ENCODE measurements at places on chromosomes 5 and 9. TPM values are rescaled to one million over a fixed set of nuclear protein-coding genes. Genes with fewer than 3 reads are reported as not detected.

DNA sequence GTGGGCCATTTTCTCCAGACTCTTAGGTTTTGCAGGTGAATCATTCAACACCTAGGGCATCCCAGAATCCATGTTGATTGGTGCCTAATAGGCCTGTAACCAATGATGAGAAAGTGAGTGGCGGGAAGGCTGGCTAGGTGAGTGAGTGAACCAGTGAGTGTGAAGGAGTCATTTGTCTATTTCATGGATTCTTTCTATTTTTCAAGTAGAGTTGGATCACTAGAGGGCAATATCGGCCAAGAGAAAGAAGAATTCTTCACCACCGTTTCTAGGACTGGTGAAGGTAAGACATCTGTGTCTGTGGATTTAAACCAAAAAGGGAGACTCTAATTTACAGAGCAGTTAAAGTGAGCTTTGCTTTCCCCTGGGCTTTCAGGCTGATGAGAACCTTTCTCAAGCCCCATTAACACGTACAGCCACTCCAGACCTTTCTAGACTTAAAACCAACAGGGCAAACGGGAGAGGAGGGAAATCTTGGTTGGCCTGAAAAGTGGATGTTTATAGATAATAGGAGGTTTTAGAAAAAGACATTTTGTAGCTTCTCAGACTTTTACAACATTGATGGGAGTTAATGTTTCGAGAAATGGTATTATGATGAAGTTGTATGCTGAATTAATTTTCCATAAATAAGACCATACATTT, 114.3 kb upstream of the IL12B start:
- peak; percentile 57 for DNase-seq

The NTNG2 gene
- 0.23 TPM for polyA plus RNA-seq

- DNase-seq: no peak
These were observed 40.1 kb downstream of the DCAF10 start for GRCh38 chr9:37840560-37841194.

DNA sequence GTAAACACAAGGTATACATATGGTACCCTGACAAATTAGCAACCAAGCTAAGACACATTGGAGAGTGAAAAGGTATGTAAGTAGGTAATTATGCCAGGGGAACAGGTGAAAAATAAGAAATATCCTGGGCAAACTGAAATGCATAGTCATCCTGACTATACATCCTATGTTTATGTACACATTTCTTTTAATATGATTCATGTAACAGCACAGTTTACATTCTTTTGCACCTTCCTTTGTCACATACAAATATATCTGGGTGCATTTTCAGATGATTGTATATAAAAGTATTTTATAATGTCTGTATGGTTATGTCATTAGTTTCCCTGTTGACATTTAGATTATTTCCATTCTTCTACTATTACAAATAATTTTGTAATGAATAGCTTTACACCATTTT, 1146.9 kb downstream of the EFNA5 start:
- no peak for DNase-seq

- DNase-seq: no peak
These were observed 29.9 kb downstream of the SV2C start for GRCh38 chr5:76113103-76113502.

The ACSL6 gene
- 2.2 TPM for polyA plus RNA-seq

DNA sequence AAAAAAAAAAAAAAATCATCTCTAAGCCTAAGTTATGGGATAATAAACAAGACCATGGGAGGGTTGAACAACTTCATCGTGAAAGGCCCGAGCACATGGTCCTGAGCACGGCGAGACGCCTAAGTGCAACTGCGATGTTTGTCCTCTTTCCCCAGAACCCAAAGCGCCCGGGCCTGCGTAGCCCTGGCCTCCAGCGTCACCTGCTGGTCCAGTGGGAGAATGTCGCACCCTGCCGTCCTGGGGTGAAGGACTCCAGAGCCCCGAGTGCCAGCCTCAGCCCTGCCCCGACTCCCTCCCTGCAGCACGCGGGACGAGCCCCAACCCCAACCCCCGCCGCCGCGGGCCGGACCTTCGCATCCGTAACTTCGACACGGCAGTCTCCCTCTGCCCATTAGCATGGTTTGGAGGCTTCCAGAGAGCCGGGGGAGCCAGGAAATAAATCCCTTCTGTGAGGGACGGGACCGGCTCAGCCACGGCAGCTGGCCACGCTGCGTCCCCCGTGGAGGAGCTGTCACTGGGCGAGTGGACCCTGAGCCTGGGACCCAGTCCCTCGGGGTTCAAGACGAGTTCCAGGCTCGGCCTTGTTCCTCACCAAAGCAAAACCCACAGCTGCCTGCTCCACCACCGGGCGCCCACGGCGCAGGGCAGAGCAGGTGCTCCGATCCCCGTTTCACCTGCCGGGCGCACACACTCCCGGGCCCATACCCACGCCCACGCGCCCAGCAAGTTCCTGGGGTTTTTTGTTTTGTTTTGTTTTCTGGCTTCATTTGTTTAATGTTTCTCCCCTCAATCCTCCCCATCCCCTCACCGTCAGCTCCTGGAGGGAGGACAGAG, 132.5 kb upstream of the HAND1 start:
- DNase-seq: no peak
